Activated naive CD4-positive, alpha-beta T cell treated with anti-CD3 and anti-CD28 coated beads, Interleukin-2, amount 10 ng/mL, durations not matched to agents 5 hours and 36 hours (primary cell): ENCODE measurements at places on chromosomes 3 and 15. TPM values are rescaled to one million over a fixed set of nuclear protein-coding genes. Genes with fewer than 3 reads are reported as not detected.

CHRNA3 gene
- not detected for total RNA-seq

AHSG gene
- not detected for total RNA-seq

TRPM1 gene
- total RNA-seq = not detected

VPS39 gene
- 76.9 TPM for total RNA-seq

ANKRD63 gene
- 0.26 TPM for total RNA-seq

CEP70 gene
- total RNA-seq = 18.3 TPM

OR5K2 gene
- not detected for total RNA-seq
